BE2C (cell line): ENCODE measurements at places on chromosomes 3 and 15.
A peak's percentile ranks its signal among the peaks of the same experiment; 100 is the strongest.

- no peak for DNase-seq
These were observed 384.3 kb upstream of the GBE1 start for GRCh38 chr3:82145742-82146141.

GRCh38 chr3:4552811-4553210, 59.7 kb downstream of the ITPR1 start:
- DNase-seq, result no peak

GRCh38 chr3:185216607-185216958, 37.3 kb downstream of the EHHADH start:
- no peak for DNase-seq

DNA sequence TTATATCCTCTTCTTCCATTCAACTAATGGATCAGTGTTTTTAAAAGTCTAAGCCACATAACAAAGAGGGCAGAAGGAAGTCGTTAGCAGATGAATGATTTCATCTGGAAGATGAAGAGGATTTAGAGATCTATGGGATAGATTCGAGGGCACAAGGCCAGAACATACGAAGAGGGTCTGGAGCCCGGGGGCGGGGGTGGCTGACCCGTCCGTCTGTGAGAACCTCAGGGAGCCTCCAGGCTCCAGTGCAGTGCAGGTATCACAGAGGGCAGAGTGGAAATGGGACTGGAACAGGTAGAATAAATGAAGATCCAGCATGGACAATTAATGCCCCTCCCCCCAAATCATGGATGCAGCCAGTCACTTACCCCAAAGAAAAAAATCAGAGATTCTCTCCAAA, 1.5 kb upstream of the GOLGA8B start:
- no peak for DNase-seq

- no peak for DNase-seq
These were observed 130.1 kb upstream of the BHLHE40 start for GRCh38 chr3:4849136-4849535.

GRCh38 chr3:127544192-127544802, 46.2 kb downstream of the TPRA1 start:
- peak; percentile 86 for DNase-seq

GRCh38 chr3:31635545-31635944, 102.8 kb downstream of the STT3B start:
- DNase-seq, result no peak

DNA sequence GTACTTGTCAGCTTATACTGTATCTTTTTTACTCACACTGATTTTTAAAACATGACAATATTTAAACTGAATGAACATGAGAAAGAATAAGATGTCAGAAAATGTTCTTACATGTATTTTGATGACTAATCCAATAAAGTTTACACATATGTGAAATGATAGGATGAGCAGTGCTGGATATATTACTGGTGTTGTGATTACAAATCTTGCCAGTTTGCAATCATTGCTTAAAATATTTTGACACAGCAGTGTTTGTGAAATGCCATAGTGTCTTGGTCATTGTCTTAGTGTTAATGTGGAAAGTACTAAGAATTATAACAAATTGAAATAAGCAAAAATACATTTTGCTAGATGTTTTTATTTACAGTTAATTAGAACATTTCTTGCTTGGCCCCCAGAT, 118.7 kb upstream of the MLF1 start:
- no peak for DNase-seq

DNA sequence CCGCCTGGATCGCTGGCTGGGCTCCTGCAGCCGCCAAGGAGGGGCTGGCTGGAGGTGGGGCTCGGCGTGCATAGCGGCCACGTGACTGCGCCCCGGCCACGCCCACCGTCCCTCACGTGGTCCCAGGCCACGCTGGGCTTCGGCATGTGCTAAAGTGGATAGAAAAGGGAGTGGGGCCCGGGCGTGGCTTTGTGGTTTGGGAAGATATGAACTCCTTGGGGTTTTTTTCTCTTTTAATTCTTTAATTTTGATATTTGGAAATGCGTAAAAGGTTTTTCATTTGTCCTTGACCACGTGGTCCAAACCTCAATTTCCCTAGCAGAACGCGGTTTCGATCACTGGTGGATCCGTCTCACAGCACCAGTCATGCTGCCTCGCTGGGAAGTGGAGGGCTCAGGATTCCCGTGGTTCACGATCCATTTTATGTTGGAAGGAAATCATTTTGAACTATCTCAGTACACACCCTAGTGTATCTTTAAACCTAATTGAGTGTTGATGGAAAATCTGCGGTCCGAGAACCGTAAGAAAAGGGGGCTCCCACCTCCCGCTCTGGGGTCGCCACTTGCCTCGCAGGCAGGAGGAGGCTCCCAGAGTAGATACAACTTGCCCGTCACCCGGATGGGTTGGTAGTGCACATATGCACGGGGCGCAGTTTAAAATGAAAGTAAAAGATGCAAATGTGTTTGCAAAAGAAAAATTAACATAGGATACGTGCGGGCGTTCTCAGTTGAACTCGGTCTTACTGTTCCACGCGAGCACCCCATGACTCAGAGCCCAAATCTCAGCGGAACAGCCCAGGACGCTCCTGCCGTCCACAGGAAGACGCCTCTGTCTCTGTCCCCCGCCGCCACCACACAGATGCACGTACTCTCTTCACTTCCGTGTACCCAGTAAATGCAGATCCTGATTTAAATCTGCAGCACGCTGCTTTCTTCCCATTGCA, 141.9 kb downstream of the PGPEP1L start:
- peak; percentile 95 for DNase-seq

DNA sequence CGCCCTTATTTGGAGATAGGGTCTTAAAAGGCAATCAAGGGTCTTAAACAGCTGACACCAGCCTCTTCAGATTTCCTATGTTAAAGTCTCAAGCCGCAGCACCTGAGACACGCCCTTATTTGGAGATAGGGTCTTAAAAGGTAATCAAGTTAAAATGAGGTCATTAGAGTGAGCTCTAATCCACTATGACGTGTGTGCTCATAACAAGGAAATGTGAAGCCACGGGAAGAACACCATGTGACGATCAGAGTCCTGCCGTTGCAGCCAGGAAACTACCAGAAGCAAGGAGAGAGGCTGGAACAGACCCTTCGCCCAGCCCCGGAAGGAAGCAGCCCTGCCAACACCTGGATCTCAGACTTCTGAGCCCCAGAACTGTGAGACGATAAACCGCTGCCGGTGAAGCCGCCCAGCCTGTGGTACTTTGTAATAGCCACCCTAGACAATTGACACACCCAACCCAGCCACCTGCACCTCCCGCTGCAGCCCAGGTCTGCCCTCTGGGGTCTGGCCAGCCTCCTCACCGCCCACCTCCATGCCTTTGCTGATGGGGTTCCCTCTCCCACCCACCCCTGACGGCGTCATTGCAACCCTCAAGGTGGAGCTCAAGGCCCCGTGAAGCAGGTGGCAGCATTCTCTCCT, 137.9 kb downstream of the MEGF11 start:
- DNase-seq, result no peak

GRCh38 chr15:70826634-70827033, 27.3 kb downstream of the LARP6 start:
- no peak for DNase-seq

- DNase-seq, result no peak
These were observed 40.1 kb downstream of the FAN1 start for GRCh38 chr15:30943654-30944335.

- DNase-seq, result peak; percentile 97
These were observed 48.9 kb upstream of the POLG start for GRCh38 chr15:89383365-89384175.

- no peak for DNase-seq
These were observed 549 bp upstream of the SOX14 start for GRCh38 chr3:137763594-137763938.

DNA sequence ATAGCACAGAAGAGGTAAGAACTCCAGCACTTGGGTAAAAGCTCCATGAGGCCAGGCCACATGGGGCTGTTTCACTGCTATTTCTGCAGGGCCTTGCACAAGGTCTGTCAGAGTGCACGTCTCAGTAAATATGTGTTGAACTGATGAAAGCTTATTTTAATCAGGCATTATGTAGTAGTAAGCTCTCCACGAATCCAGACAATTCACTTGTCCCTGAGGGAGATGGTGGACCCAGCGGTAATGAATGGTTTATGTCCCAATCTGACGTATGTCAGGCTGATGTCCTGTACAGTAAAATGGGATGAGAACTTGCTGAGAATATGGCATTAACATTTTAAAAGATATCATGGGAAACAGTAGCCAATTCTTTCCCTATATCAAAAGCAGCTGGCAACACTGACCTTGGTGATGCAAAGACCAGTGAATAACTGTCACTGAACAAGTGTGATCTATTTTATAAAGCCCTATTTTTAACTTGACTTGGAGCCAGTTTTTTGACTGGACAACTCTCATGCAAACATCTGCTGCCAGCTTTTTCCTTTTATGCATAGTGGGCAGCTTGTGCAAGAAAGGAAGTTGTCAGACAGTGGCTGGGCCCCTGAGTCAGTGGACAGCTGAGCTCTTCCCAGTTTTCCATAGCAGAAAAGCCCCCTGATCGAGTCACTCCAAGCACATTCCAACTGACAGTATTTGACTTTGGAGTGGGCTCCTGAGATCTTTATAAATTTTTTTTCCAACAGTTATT, 519.8 kb upstream of the MDFIC2 start:
- no peak for DNase-seq

- DNase-seq, result no peak
These were observed 4.3 kb downstream of the WWTR1 start for GRCh38 chr3:149653564-149653963.

DNA sequence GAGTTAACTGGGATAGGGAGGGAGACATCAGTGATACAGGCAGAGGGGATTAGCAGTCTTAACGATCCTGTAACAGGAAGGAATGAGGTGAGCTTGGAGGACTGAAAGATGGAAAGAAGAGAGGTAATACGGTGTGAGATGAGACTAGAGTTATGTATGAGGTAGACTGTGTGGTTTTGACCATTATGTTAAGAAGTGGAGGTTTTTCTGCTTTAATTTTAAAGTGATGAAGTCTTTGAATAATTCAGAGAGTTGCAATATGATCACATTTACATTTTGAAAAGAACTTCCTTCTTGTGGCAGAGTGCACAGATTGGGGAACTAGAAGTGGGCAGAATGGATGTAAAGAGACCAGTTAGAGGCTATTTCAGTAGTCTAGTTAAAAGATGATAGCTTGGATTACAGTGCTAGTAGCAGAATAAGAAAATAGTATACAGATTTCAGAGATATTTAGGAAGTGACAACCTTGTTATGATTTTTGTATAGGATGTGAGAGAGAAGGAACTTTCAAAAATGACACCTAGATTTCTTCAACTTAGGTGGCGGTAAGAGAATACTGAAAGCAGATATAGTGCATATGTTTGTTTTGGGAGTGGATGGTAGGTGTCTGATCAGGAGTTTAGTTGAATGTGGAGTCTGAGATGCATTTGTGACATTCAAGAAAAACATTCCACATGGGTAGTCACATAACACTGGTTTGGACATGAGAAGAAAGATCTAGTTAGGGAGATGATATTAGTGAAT, 40.5 kb downstream of the STT3B start:
- DNase-seq, result no peak

GRCh38 chr3:133933097-133934024, 37.7 kb upstream of the RAB6B start:
- DNase-seq, result no peak

DNA sequence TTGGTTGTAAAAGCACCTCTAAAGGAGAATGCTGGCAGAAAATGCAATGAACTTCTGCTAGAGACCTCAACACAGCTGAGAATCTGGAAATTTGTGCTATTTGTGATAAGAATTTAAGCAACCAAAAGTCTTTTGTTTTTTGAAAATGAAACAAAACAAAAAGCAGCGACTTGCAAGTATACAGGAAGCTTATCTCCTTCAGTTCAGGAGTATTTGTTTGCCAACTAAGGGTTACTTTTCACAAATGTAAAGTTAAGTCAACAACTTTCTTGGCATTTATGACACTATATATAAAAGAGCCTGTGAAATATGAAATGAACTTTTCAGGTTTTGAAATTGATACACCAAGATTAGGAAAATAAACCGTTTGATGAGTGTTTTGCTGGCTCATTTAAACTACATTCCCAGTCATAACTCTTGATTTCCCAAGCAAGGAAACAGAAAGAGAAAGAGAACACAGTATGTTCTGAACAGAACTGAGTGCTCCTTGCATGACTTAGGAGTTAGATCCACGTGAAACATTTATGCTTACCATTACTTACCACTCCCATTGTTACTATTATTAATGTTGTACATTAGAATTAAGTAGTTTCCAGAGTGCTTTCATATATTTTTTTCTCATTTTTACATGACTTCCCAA, 92.3 kb upstream of the COL8A1 start:
- DNase-seq, result no peak

DNA sequence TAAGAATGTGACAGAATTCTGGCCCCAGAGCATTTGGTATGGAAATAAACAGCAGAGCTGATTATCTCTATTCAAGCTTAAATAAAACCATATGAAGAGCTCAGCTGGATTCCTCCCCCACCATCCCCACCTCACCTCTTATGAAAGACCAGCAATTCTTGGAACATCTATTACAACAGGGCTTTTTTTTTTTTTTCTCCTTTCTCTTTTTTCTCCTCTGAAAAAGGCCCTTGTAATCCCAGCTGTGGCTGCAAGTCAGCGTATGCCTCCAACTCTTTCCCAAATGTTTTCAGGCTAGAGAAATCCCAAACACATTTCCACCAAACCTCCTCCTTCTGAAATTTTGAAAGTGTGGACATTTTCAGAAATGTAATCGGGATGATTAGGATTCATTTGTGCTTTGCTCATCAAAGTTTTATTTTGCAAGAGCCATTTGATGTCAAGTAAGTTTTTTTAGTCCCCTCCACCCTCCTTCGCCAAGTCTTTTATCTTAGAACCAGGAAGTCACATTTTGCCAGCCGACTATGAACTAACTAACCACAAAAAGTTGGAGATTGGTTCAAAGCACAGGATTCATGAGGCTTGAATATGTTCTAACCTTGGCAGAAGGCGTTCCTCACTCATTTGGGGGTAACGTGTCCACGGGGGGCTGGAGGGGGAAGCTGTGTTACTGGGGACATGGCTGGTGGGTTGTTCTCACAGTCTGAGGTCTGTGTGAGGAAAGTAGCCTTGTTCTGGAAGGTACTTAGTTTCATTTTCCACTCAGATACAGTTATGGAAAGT, 142.0 kb upstream of the PDZRN3 start:
- DNase-seq, result no peak

GRCh38 chr3:134374791-134375581, 739 bp upstream of the AMOTL2 start:
- DNase-seq, result no peak

GRCh38 chr3:70006089-70006488, 6.6 kb downstream of the SAMMSON start:
- DNase-seq, result no peak

DNA sequence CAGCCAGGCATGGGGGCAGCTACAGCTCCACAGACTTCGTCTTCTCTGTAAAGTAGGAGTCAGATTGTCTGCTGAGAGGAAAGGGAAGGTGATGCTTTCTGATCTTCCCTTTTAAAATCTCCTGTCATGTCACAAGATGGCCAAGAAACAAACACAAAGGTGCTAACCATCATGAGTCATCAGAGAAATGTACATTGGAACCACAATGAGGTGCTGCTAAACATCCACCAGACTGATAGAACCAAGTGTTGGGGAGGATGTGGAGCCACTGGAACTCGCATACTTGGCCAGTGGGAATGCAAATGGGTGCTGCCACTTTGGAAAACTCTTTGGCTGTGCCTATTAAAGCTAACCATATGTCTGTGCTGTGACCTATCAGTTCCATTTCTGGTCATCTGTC, 268.8 kb downstream of the SLCO3A1 start:
- DNase-seq, result no peak

GRCh38 chr15:58910456-58910855, 23.0 kb downstream of the SLTM start:
- DNase-seq, result no peak

- no peak for DNase-seq
These were observed 87.0 kb downstream of the ANP32A start for GRCh38 chr15:68733666-68734065.
